ENCODE measurements at places on chromosomes 2 and 18.

GRCh38 chr2:121555008-121555407 lies 24.3 kb downstream of the RNU4ATAC start:
- no peak for DNase-seq

DNA sequence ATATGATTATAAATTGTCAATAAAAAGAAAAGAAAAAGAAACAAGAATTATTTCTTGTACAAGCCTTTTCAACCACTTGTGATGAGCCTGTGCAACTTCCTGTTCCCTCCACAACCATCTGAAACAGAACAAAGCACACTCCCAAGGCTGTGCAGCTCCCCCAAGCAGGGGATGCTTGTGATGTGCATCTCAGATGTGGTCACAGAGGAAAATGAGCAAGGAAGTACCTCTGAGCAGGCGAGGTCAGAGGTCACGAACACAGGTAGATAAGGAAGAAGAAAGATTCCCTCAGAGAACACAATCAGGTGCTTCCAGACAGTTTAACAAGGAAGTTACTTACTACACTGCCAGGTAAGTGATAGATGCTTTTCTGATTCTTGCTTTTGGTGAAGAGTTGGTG lies 274.8 kb upstream of the SLC39A10 start:
- DNase-seq: no peak

GRCh38 chr2:230068016-230068650 lies 591 bp downstream of the SLC16A14 start:
- DNase-seq: no peak

GRCh38 chr2:168658706-168659105 lies 143.7 kb upstream of the NOSTRIN start:
- no peak for DNase-seq

GRCh38 chr2:69205491-69205890 lies 181.5 kb downstream of the GFPT1 start:
- no peak for DNase-seq

DNA sequence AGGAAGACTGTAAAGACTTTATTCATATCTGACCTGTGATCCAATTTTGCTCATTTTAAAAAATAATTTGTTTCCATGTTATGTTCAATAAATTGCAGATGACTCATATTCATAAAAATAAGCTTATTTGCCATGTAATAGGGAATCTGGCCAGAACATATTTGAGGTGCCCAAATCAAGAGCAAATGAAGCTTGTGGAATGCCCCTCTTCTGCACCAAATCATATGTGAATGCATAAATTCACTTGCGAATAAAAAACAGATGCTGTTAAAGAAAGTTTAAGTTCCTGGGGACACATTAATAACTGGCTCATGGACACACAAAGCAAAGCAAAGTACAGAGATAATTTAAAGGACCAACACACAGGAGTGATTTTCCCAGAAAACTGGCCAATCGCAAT lies 279.0 kb upstream of the CDH2 start:
- no peak for DNase-seq

GRCh38 chr2:119513832-119514231 lies 10.5 kb downstream of the SCTR start:
- no peak for DNase-seq

GRCh38 chr2:172813314-172813888 lies 77.8 kb downstream of the RAPGEF4 start:
- no peak for DNase-seq

DNA sequence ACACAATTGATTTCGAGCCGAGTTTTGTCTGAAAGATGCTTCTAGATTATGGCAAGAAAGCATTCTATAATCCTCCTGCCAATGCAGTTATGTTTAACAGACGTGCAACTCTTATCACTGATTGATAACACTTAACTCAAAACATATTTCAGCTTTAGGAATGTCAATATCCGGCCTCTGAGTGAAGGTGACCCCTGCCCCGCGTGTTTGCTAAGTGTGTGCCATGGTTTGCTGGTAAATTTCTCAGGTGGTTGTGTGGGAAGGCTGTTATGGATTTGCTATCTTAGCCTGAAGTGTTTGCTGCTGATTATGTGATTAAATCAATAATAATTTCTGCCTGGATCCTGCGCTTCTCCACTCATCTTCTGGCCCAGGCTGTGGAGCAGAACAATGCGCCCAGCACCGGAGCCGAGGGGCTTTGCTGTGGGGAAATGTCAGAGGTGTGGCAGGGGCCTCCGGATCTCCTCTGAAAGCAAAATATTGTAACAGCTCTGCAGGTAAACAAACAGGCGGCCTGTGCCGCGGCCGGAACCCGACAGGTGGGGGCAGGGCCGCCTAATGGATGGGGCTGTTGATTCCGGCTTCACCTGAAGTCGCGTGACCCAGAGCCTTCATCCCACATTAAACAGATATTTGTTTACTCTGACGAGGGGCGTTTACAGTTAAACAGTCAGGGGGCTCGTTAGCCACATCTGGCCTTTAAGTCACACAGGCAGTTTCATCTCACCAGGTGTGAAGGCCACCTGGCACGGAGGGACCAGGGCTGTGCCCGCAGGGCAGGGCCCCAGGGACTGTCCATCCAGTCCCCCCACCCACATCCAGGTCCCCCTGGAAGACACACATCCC lies 210.7 kb upstream of the SALL3 start:
- DNase-seq: no peak

DNA sequence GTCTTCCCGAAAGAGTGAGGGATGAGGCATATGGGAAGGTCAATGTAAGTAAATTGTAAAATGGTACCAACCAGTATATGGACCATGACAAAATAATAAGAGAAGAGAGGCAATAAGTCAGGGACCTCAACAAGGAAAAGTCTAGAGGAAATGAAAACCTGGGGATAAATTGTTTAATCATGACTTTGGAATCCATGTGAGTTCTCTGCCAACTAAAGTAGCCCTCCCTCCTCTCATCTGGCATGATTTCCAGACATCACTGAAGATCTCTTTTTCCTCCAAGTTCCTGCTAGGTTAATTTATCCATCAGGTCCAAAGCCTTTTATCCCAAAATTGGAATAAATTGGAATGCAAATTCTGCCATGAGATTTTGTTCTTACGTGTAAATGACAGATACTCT lies 417.9 kb downstream of the NRXN1 start:
- DNase-seq: no peak

DNA sequence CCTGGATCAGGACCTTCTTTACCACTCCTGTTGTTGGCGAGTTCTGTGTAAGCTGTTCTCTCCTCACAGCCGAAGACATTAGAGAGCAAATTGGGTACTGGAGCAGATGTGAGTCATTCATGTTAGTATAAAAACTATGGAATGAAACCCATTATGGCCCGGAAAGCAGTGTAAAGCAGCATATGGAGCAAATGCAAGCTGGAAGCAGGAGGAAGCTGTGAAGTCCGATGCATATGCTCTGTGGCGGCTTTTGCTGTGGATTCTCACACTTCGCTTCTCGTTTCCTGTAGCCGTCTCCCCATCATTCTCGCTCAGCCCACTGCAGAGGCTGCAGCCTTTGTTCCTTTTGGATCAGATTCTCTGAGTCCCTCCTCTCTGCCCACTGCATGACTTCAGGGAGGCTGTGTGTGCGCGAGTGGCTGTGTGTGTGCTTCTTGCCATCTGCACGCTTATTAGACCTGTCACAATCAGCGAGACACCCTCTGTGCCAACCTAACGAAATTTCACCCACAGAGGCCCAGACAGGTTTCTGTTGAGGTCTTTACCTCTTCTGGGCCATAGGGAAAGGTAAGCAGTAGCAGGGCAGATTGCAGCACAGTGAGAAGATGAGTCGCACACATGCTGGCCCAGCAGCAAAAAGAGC lies 3.3 kb upstream of the GALNT14 start:
- no peak for DNase-seq

DNA sequence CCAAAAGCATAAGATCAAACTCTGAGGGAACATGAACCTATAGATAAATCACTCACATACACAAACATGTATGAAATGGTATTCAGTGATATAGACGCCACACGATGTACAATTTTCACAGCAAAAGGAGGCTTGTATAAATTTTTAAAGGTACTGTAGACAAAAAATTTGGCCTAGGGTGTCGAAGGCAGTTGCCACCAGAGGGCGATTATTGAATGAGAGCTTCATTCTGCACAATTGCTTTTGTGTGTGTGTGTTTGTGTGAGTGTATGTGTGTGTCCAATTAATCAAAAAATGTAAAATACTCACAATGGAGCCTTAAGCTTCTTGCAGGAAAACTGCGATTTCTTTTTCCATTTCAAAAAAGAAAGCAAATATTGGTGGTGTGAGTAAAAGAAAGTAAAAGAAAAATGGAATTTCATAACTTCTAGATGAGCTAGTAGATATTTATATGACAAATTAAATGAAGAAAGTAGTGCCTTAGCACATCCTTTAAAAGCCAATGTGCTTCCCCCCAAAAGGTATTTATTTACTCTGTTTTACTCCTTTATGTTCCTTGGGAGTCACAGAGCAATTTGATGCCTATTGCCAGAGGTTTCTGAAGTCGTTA lies 800.1 kb downstream of the SATB2 start:
- DNase-seq: no peak

GRCh38 chr2:118697781-118698180 lies 149.7 kb downstream of the EN1 start:
- DNase-seq: no peak

DNA sequence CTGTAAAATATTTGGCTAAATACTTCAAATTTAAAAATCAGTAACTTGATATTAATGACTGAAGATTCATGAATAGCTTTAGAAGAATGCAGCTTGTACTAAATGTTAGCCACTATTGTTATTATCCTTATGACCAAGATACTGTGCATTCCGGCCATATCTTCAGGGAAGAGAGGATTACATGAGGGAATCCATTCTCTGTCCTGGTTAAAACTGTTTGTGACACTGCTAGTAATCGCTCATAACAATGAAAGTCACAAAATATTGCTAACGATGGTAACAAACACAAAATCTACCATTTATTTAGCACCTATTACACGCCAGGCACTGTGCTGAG lies 217.7 kb downstream of the PRKCE start:
- no peak for DNase-seq

- no peak for DNase-seq
Observed at GRCh38 chr2:176584333-176584732, 315.1 kb downstream of the MTX2 start.

- no peak for DNase-seq
Observed at GRCh38 chr2:168712053-168712452, 90.4 kb upstream of the NOSTRIN start.

GRCh38 chr2:237194906-237195305 lies 109.2 kb downstream of the COPS8 start:
- DNase-seq: no peak

DNA sequence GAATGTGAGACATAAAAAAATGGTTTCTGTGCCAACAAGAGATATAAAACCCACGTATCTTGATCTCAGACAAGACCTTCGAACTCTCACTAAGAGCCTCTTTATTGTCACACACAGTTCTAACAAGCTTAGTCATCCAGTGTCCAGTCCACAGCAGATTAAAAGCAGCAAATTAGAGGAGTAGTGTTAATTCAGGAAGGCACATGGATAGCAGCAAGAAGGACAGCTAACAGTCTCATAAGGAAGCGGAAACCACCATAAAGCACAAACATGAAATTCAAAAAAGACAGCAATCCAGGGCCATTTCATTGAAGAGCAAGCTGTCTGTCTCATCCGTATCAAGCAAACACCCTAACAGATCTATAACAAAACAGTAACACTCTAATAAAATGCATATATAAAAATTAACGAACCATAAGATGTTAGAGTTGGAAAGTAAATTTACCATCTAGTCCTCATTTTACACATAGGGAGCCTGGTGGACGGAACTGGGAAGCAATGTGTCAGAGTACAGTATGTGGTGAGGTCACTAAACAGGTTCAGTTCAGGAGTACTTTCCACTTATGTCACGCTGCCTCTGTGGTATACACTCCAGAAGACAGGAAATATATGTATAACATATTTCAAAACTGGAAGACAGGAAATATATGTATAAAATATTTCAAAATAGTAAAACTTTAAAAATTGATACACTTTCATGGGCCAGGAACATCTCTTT lies 18.3 kb downstream of the AAK1 start:
- no peak for DNase-seq

GRCh38 chr2:182952741-182953450 lies 85.4 kb downstream of the NCKAP1 start:
- no peak for DNase-seq

DNA sequence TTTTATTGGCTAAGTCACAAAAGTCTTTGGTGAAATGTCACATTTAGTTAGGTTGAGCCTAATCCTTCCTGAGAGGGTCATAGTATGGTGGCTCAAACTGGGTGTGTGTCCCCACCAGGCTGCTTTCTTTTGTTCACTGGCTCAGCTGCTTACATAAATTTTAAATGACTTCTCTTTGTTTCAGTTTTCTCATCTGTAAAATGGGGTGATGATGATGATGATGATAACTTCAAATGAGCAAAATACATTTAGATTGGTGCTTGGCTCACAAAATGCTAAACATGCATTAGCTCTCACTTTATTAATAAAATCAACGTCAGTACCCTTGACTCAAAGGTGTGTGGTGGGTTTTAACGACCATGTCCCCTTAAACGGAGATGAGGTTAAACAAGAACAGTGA lies 7.2 kb upstream of the TAF1B start:
- DNase-seq: no peak

DNA sequence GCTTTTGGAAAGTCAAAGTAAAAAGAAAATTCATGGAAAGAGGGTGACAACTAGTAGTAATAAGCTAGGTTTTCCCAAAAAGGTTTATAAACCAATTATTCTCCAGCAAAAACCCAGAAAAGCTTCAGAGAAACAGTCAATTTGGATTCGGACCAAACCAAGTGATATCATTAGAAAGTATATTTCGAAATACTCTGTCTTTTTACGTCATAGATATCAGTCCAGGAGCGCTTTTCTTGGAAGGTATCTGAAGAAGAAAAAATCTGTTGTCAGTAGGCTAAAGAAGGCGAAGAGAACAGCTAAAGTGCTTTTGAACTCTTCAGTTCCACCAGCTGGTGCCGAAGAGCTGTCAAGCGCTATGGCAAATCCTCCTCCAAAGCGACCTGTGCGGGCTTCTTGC lies 36.6 kb downstream of the ZDBF2 start:
- no peak for DNase-seq

- DNase-seq: no peak
Observed at GRCh38 chr2:130728007-130728454, 839 bp upstream of the GPR148 start.

GRCh38 chr2:38515155-38516074 lies 87.3 kb downstream of the HNRNPLL start:
- DNase-seq: no peak
